ENCODE measurements at places on chromosomes 4 and X.

DNA sequence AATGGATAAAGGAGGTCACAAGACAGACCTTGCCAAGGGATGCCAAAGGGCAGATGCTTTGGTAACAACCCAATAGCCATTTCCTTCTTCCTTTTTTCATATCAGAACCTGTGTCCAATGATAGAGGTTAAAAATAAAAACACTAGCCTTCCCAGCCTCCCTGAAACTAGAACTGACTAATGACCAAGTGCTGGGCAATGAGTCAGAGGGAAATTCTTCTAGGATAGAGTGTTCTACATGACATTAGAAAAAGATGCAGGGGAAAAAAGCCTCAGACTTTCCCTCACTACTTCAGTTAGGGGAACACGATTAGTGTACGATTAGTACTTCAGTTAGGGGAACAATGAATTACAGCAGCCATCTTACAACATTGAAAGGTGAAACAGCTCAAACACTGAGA is 29.3 kb upstream of the FAM47C start:
- DNase-seq = no peak

- DNase-seq = no peak
Observed at GRCh38 chr4:111066001-111066400, 443.1 kb upstream of the PITX2 start.

GRCh38 chrX:39450234-39450977 is 647.4 kb downstream of the BCOR start:
- peak; percentile 39 for DNase-seq

GRCh38 chr4:105644257-105644656 is 64.2 kb downstream of the INTS12 start:
- no peak for DNase-seq

GRCh38 chrX:53262189-53262917 is 19.0 kb downstream of the IQSEC2 start:
- DNase-seq = no peak

DNA sequence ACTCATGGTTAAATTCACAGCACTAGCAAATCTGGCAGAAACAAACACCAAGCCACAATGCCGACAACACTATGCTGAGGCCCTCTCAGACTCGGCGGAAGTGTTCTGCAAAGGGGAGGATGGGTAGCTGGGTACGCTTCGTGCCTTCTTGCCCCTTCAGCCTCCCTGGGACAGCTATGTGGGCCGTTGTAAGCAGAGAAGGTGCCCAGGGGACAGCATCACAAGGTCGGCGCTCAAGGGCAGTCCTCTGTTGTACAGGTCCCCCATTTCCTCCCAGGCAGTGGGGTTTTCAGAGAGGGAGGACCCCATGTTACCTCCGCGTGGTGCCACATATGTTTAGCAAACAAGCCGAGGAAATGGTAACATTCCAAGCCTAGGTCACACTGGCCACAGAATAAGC is 173.6 kb downstream of the AFAP1 start:
- no peak for DNase-seq

DNA sequence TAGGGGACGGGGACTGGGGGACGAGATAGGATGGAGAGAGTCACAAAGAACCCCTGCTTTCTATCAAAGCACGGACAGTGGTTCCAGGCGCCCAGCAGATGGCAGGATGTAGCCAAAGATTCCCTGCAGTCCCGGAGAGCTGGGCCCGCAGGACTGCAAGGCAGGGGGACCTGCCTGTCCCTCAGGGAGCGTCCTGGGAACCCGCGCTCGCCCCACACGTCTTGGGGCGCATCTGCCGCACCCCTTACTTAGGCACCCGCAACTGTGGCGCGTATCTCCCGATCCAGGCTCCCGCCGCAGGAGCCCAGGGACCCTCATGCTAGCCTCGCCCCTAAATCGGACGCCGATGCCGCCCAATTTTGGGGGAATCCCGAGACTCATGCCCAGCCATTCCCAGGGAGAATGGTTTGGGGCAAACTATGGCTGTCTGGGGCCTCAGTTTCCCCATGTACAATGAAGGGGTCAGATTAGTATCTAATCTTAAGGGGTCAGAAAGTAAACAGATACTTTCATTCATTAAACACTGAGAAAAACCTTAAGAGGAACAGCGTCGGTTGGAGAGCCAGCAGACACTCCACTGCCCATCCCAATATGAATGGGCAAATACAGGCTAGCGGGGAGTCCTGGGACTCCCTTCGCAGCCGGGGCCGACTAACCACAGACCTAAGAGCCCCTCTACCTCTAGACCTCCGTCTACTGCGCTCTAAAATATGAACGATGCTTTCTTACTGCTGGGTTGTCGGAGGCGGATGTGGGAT is 581 bp upstream of the STK32B start:
- DNase-seq = peak; percentile 80

- no peak for DNase-seq
Observed at GRCh38 chr4:16212138-16212782, 14.0 kb downstream of the TAPT1 start.

GRCh38 chr4:76053730-76054129 is 17.9 kb upstream of the CXCL11 start:
- peak; percentile 81 for DNase-seq

DNA sequence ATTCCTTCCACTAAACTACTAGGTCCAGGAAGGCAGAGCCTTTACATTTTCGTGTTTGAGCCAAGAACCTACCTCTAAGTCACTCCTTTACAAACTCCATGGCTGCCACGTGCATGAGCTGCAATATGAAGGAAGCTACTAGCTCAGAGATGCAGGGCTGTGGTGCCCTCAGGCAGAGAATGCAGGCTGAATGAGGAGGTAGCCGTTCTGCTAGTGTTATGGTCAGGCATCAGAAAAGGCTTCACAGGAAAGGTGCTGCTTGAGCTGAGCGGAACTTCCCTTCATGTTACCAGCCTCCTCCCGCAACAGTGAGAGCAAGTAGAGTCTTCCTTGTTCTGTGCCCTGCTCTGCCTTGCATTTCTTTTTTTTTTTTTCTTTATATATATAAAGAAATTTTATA is 148.3 kb upstream of the PACRGL start:
- no peak for DNase-seq

- peak; percentile 61 for DNase-seq
Observed at GRCh38 chrX:17613979-17614588, 123.2 kb upstream of the SCML1 start.

GRCh38 chr4:188218392-188218791 is 79.2 kb downstream of the TRIML1 start:
- no peak for DNase-seq

GRCh38 chr4:22019676-22020075 is 71.1 kb upstream of the KCNIP4 start:
- no peak for DNase-seq

DNA sequence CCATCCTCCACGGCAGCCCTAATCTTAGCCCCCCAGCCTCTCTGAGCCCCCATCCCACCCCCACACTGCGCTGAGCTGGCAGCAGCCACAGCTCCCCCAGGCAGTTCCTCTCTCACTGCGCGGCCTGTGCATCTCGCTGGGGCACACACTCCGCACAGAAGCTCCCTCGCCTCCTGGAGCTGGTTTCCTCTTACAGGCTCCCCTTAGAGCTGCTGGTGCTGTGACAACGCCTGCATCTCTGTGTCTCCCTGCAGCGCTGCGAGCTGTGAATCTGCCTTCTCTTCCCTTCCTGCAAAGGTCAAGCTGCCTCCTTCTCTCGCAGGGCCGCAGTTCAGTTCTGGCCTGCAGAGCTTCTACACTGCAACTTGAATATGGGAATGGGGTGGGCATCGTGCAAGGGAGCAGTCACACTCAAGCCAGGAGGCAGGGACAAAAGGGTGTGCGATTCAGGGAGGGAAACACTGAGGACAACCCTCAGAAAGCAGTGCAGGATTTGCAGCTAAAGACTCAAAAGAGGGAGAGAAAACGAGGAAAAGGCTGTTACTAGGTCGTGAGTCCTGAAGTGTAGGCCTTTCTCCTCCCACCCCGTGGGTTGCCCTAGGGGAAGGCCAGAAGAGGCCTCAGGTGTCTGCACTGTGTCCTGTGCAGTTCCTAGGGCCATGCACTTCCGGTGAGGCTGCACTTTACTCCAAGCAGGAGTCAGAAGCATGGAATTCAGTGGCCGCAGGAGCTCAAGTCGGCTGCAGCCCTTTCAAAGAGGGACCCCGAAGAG is 87.0 kb downstream of the BCOR start:
- peak; percentile 32 for DNase-seq

DNA sequence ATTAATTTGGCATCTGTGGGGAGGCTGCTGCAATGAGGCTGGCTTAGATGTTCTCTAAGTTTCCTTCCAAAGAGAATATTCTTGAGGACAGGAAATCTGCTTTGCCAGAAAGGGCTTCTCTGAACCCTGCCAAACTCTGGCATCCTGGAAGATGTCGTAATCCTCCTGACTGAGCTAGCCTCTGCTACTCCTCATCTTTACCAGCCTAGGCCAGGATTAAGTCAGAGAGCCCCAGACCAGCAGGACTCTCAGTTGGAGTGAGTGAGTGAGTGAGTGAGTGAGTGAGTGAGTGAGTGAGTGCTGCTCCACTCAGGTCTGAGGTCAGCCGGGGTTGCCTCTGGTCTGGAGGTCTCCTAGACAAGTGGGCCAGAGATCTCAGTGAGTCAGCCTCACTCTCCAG is 104.9 kb upstream of the SOD3 start:
- no peak for DNase-seq

- no peak for DNase-seq
Observed at GRCh38 chr4:139971111-139971510, 182.9 kb downstream of the MAML3 start.

- no peak for DNase-seq
Observed at GRCh38 chr4:20217951-20218350, 33.8 kb upstream of the SLIT2 start.

- DNase-seq = no peak
Observed at GRCh38 chr4:184103527-184104264, 114.0 kb downstream of the ENPP6 start.

GRCh38 chr4:38190717-38191178 is 230.6 kb downstream of the PTTG2 start:
- peak; percentile 65 for DNase-seq

DNA sequence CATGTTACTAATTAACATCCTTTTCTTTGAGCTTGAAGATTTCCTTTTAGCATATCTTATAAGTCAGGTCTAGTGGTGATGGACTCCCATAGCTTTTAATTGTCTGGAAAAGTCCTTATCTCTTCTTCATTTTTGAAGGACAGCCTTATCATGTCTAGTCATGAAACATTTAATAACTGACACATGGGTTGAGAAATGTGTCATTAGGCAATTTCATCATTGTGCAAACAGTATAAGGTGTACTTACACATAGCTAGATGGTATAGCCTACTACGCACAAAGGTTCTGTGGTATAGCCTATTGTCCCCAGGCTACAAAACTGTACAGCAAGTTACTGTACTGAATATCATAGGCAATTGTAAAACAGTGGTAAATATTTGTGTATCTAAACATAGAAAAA is 34.5 kb upstream of the ALG13 start:
- no peak for DNase-seq

DNA sequence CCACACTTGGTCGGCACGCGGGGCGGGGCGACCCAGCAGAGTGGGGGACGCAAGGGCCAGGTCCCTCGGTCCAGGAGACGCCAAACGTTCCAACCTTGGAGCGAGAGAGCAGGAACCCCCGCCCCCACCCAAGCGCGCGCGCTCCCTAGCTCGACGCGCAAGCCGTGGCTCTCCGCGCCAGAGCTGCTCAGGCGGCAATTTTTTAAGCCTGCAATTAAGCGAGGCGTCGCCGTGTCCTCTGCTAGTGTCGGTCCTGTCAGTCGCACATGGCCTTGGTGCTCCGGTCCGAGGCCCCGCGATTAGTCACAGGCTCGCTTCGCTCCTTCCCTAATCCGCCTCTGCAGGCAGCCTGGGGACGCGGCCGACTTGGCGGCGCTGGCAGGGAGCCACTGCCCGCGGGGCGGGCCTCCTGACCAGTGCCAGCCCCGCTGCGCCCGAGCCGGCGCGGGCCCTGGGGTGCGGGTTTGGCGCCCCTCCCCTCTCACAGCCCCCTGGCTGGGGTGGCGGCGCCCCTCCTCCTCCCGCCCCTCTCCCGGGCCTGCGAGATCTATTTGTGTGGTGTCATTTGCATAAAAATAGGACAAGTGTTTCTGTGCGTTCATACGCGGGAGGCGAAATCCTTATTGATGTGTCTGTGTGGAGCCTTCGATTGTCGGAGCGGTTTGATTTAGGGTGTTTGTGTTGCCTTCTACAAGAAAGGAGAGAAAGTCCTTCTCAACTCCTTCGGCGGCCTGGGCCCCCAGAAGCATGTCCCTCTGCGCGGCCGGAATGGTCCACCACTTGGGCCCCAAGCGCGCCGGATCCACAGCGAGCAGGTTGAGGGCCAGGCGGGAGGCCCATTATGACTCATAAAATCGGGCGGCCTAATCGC is 9.8 kb upstream of the BCOR start:
- DNase-seq = no peak

DNA sequence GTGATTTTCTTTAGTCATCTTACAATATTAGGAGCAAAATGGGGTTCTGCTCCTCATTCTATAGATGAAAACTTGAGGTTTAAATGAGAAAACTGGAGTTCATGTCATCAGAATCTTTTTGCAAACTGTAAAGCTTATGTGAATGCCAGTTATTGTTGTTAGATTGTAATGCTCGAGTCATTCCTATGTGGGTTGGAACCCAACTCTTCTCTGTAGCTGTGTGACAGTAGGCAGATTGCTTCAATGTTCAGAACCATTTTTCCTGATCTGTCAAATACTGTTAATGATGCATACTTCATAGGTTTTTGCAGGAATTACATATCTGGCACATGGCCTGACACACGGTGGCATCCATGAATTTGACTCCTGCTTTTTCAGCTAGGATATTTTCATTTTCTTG is 178.9 kb downstream of the RAPGEF2 start:
- DNase-seq = no peak

DNA sequence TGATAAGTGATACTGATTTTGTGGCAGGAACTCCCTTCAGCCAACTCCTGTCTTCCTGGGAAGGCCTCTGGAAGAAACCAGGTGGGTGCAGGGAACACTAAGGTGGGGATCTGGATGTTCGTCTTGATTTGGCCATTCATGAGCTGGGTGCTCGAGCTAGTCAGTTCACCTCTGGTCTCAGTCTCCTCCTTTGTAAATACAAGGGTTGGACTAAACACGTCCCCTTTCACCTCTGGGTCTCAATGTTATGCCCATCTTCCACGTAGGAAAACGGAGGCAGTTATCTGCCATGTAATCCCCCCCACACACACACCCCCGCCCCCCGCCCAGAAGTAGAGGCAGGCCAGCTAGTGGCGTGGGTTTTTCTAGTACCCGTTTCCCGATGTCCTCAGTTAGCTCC is 4.1 kb upstream of the RS1 start:
- DNase-seq = no peak

- DNase-seq = peak; percentile 60
Observed at GRCh38 chr4:114599231-114599902, 760 bp downstream of the UGT8 start.

GRCh38 chr4:53790286-53790685 is 199.0 kb upstream of the LNX1 start:
- no peak for DNase-seq

GRCh38 chr4:88792268-88792781 is 94.7 kb upstream of the NAP1L5 start:
- no peak for DNase-seq

DNA sequence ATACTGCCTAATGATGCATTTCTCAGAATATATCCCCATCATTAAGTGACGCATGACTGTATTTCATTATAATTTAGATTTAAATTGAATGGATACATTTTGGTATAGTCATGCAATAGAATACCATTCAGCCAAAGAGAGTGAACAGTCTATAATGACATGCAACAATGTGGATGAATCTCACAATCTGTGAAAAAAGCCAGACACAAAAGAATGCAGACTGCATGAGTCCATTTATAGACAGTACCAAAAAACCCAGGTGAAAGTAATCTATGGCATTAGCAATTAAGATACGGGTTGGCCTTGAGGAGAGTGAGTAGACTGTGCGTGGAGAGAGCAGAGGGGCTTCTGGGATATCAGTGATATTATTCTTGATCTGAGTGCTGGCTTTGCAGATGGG is 239.7 kb upstream of the PGRMC2 start:
- DNase-seq = no peak

GRCh38 chrX:43949669-43950068 is 23.5 kb downstream of the NDP start:
- DNase-seq = peak; percentile 40

Measured in lung (tissue), 17 donors.